ENCODE measurements at places on chromosomes 16 and 17.

GRCh38 chr16:66324815-66325515 is 41.5 kb upstream of the CDH5 start:
- no peak for DNase-seq

DNA sequence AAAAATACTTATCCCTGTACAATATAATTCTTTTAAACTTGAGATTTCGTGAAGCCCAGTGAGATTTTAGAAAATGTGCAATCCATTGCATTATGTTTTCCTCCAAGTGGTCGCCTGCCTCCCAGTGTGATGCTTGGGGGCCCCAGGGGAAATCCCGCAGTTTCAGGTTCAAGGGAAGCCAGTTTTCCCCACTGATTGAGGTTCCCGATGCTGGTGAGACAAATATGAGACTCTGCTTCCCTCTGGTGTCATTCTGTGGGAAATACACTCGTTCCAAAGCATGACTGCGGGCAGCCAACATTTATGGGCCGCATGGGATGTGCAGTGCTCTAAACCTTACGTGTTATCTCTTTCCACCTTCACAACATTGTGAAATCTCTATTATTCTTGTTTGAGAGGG is 200.8 kb downstream of the PRKCB start:
- DNase-seq: no peak

GRCh38 chr17:929586-929985 is 50.0 kb downstream of the NXN start:
- no peak for DNase-seq

DNA sequence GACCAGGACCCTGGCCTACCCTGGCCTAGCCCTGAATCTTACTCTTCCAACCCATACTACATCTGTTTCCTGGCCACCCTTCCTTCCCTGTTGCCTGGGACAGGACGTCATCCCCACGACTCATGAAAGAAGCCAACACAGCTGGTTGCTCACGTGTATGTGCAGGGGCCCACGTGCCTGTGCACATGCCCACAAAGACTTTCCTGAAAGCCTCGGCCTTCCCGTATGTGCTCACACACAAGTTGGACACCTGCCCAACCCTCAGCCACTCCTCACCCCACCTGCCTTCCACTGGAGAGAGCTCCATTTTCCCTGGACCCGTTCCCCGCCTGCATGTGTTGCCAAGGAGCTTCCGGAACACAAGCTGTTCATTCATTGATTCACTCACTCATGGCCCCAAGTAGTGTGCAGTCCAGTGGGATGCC is 7.0 kb downstream of the PLXDC1 start:
- no peak for DNase-seq

GRCh38 chr17:58818654-58819053 is 63.0 kb downstream of the PPM1E start:
- no peak for DNase-seq

DNA sequence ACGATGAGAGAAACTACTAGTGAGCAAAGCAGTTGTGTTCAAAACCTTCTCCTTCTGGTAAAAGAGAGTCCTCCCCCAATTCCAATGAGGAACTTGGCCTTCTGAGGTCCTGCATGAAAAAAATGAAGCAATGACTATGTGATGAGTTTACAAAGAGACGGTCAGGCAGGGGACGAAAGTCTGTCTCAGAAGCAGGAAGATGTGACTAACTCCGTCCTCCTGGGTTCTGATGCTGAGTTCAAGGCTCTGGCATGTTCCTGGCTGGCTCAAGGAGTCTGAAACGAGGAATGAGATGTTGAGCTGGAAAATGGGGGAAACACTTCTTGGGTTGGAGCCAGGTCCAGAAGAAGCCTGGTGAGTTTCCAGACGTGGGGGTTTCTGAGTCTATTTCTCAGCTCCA is 129.6 kb downstream of the CPPED1 start:
- no peak for DNase-seq

- no peak for DNase-seq
These were observed 12.5 kb downstream of the KIF18B start for GRCh38 chr17:44935116-44935515.

- DNase-seq: peak; percentile 29
These were observed 10.5 kb upstream of the ALDOA start for GRCh38 chr16:30054959-30055553.

DNA sequence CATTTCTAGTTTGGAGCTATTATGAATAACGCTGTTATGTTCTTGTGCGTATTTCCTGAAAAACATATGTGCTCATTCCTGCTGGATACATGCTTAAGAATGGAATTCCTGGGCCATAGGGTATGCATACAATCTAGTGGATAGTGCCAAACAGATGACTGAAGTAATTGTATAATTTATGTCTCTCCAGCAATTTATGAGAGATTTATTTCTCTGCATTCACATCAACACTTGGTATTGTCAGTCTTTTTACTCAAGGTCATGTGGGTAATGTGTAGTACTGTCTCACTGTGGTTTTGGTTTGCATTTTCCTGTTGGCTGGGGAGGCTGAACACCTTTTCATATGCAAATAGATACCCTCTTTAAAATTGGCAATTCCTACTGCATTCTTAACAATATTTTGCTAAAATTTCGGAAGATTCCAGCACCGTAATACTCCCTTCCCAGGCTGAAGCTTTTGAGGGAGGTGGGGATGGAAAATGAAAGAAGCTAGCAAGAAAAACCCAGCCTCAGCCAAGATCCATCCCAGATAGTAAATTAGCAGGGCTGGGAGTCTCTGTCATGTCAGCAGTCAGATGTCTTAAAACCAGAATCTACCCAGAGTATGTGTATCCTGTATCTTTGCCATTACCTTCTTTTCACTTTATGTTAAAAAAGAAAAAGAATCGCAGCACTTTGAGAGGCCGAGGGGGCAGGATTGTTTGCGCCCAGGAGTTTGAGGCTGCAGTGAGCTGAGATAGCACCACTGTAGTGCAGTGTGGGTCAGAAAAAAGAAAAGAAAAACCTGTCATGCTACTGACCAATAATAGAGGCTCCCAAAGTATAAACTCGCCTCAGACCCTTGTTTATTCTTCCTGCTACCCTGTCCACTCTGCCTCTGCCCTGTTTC is 204.9 kb downstream of the LGALS9B start:
- no peak for DNase-seq

- DNase-seq: no peak
These were observed 98.0 kb downstream of the RAB11FIP4 start for GRCh38 chr17:31489295-31490018.

GRCh38 chr17:67518876-67519275 is 141.8 kb downstream of the PITPNC1 start:
- DNase-seq: no peak

GRCh38 chr16:89581045-89581695 is 5.6 kb downstream of the CPNE7 start:
- no peak for DNase-seq

GRCh38 chr16:4847774-4848587 is 700 bp downstream of the UBN1 start:
- DNase-seq: no peak

- no peak for DNase-seq
These were observed 79.2 kb upstream of the LGALS9 start for GRCh38 chr17:27551701-27552248.

- no peak for DNase-seq
These were observed 32.7 kb upstream of the SCNN1B start for GRCh38 chr16:23269248-23269953.

DNA sequence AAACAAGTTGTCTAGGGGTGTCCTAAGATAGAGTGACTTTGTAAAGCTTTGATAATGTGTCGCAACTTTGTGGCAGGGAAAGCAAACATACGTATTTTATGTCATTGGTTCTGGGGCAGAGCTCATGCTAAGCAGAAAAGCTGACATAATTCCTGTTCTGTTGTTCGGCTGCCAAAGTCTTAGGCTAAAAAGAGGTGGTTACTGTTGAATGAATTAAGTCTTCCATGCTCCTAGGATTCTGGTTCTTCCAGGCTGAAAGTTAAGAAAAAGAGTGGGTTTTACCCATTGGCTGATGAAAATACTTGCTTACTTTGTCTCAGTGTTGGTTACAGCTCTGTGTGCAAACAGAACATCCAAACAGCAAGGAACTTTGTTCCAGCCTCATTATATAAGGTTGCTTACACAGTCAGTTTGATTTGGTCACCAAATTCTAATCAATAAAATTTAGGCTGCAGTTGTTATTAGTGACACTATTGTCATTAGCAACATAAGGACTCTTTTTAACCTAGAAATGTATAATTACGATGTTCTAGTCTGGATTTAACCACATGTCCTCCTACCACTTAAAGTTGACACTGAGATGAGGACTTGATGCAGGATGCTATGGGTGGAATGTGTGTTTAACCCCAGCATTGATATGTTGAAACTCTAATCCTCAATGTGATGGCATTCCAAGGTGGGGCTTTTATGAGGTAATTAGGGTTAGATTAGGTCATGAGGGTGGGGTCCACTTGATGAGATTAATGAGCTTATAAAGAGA is 114.0 kb upstream of the GOT2 start:
- DNase-seq: no peak

DNA sequence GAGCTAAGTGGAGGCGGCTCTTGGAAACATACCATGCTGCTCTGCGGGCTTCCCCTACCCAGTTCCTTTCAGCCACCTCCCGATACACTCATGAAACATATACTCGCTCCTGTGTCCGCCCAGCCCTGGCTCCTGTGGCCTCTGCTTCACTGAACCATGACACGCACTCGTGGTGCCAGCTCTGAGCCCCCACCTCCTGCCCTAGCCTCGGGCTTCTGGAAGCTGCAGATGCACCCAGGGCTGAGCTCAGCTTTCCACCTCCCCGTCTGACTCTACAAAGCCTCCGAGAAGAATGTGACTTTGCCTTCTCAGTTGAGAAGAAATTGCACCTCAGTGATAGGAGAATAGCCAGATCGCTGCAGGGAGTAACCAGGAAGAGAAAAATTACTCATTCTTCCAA is 11.0 kb downstream of the CALB2 start:
- no peak for DNase-seq
